Astrocyte (in vitro differentiated cells and primary cell): ENCODE measurements at places on chromosomes 4 and X.

- no peak for DNase-seq
Measured at GRCh38 chrX:67570839-67571238, 27.0 kb downstream of the AR start.

DNA sequence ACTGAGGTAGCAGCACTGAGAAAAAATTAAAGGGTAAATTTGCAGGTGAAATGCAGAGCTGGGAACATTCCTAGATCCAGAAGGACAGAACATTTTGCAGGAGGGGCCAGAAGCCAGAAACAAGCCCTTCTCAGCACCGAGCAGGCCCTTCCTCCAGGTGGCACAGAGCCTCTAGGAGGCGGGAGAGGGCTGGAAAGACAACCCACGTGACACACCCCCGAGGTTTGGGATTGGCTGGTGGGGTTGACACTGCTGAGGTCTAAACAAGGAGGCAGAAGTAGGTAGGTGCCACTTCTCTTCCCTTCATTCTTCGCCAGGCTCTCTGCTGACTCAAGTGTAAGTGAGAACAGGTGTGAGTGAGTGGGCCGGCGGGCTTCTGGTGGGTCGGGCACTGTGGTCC is at the start of gene PAGE4:
PAGE4 (plus strand) TSS at position 288 of the 400 bp plus-strand sequence. CDS start 1,126 bp downstream, outside the sequence.
- DNase-seq: no peak

- no peak for DNase-seq
Measured at GRCh38 chrX:97787849-97788248, 904.1 kb downstream of the RPA4 start.

- no peak for DNase-seq
Measured at GRCh38 chr4:6781561-6781960, 966 bp upstream of the KIAA0232 start.

GRCh38 chr4:28482580-28483270 is 1622.1 kb downstream of the STIM2 start:
- no peak for DNase-seq

- no peak for DNase-seq
Measured at GRCh38 chrX:17622331-17622730, 115.0 kb upstream of the SCML1 start.

- no peak for DNase-seq
Measured at GRCh38 chrX:53283099-53283498, 1.7 kb upstream of the IQSEC2 start.

DNA sequence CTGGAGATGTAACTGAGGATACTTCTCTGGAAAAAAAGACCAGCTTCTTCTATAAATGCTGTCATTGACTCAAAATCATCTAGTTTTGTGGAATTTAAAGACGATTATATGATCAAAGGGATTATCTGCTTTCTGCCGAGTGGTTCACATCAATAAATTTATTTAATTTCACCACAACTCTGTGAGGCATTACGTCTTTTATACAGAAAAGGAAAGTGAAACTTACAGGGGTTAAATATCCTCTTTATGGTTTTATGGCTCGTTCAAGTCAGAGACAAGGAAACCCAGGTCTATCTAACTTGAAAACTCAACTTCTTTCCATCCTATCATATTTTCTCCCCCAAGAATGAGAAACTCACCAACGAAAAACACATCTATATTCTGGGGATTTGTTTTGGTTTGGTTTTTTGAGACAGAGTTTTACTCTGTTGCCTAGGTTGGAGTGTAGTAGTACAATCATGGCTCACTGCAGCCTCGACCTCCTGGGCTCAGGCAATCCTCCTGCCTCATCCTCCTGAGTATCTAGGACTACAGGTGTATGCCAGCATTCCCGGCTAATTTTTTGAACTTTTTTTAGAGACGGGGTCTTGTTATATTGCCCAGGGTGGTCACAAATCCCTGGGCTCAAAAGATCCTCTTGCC is 377.9 kb upstream of the EMCN start:
- no peak for DNase-seq

- DNase-seq: peak; percentile 59
Measured at GRCh38 chr4:149997881-149998421, 80.3 kb upstream of the DCLK2 start.

- DNase-seq: no peak
Measured at GRCh38 chr4:47368211-47368610, 95.3 kb downstream of the COMMD8 start.

DNA sequence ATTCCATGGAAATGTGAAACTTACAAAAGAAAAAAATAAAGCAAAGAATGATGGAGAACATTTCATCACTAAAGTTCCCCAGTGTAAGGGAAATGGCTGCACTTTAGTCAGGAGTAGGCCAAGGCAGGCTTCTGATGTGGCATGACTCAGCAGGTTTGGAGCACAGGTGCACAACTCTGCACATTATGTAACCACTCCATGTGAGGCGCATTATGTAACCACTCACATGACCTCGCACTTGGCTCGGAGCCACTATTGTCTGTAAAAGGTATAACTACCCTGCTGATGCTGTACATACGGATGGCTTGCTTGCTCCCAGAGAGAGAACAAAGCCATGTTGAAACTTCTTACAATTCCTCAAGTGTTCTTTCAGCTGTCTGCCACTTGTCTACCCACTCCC is 727.6 kb downstream of the TRAM1L1 start:
- DNase-seq: peak; percentile 7

- DNase-seq: peak; percentile 73
Measured at GRCh38 chrX:9913146-9913433, 54.1 kb upstream of the CLDN34 start.

GRCh38 chrX:149711545-149712236 is at the start of gene MAGEA11:
Gene MAGEA11, plus strand, starts transcription at chrX:149712060. Its CDS starts 1,100 bp downstream, at chrX:149713160.
- no peak for DNase-seq

GRCh38 chrX:44785652-44786051 is 58.2 kb upstream of the DUSP21 start:
- peak; percentile 86 for DNase-seq

- DNase-seq: no peak
Measured at GRCh38 chr4:124173912-124174311, 538.6 kb downstream of the ANKRD50 start.

GRCh38 chr4:76476571-76476970 is 41.5 kb downstream of the SHROOM3 start:
- DNase-seq: peak; percentile 37

GRCh38 chrX:100350704-100351489 is 59.2 kb downstream of the PCDH19 start:
- no peak for DNase-seq

DNA sequence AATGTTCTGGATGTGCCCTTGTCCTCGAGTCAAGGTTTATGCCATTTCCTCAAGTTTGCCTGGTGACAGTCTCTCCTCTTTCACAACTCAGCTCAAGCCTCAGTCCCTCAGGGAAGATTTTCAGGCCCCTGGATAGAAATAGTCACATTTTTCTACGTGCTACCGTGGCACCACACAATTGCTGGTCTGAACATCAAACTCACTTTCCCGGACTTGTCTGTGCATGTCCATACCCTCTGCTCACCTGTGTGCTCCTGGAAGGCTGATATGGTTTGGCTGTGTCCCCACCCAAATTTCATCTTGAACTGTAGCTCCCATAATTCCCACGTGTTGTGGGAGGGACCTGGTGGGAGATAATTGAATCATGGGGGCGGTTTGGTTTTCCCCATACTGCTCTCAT is 129.7 kb downstream of the HS3ST1 start:
- DNase-seq: no peak

DNA sequence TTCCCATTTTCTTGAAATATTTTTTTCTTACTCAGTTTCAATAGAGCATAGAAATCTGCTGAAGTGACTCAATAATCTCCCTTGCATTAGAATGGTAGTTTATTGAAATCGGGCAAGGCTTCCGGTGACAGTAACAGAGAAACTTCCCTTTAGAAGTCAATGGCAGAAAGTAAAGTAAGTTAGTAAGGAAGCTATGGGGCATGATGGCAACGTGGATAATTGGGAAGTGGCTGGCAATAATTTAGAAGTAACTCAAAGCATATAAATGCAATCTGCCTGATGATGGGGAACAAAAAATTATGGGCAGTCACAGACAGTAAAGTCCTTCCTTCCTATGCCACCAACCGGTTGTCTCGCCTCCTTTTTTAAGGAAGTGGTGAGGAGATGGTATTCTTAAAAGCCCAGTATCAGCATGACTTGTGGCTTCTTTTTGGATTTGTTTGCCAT is 7.6 kb downstream of the CYBB start:
- DNase-seq: no peak

DNA sequence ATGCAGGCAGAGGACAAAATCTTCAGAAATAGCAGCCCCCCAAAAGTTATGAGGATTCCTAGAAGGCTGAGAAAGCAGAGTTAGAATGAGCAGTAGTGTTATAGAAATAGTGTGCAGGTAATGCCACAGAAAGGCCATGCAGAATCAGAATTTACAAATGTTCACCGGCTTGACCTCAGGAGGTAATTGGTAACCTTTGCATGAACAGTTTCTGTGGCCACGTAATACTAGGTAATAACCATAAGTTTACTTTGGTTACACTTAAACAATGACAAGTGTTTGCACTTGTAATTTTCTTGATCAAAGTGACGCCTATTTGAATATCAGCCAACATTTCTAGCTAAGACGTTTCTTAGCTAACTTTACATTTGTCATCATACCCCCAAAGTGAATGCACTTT is 393.6 kb downstream of the GPAT3 start:
- no peak for DNase-seq

DNA sequence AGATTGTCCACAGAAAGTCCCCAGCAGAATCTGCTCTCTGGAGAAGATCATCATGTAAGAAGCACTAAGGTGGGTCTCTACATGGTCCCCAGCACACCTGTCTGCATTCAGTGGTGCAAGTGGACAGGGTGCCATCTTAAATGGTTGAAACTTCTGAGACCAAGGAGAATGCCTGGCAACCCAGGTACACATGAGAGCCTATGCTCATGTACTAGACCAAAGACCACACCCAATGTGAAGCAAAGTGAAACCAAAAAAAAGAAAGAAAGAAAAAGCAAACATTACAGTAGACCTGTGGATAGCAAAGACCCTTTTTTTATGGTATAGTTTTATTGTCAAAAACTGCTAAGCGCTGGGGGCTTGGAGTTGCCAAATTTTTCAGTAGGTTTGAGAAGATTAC is 15.0 kb downstream of the CD40LG start:
- no peak for DNase-seq
